ENCODE measurements at places on chromosomes 1 and 21.

DNA sequence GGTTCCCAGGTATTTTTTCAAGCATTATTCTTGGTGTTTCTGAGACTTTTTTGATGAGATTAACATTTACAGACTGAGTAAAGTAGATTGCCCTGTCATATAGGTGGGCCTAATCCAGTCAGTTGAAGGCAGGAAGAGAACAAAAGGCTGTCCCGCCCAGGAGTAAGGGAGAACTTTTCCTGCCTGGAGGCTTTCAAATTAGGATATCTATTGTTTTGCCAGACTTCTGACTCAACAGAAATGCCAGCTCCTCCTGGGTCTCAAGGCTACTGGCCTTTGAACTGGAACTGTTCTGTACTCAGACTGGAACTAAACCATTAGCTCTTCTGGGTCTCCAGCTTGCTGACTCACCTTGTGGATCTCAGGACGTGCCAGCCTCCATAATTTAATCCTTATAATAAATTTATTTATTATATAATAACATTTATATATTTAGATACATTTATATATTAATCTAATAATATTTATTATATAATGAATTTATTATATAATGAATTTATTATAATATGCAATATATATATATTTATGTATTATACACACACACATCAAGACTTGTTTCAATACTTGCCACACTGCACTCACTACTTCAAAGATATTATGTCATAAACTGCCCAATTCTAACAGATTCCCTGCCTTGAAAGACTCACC lies 510.8 kb upstream of the B3GALT2 start:
- DNase-seq: no peak

- no peak for DNase-seq
These were observed 13.6 kb downstream of the RHBG start for GRCh38 chr1:156382561-156382960.

- DNase-seq: no peak
These were observed 386.6 kb upstream of the NFIA start for GRCh38 chr1:60695716-60696171.

DNA sequence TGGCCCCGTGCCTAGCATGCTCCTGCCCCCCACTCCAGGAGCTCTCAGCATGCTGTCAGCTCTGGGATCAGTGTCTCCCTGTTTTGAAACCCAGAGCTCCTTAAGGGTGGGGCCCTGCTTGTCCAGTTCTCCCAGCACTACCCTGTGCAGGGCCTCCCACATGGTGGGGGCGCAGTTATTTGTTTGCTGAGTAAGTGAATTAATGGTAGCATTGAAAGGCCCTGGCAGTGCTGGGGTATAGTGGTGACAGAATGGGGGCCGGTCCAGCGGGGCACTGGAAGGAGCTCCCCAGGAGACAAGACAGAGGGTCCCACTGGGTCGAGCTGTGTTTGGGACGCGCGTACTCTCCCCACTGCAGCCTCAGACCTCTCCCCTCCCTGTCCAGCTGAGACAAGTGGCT lies 99.9 kb downstream of the NPHP4 start:
- no peak for DNase-seq

- no peak for DNase-seq
These were observed 4.7 kb downstream of the MRAP start for GRCh38 chr21:32303385-32303784.

DNA sequence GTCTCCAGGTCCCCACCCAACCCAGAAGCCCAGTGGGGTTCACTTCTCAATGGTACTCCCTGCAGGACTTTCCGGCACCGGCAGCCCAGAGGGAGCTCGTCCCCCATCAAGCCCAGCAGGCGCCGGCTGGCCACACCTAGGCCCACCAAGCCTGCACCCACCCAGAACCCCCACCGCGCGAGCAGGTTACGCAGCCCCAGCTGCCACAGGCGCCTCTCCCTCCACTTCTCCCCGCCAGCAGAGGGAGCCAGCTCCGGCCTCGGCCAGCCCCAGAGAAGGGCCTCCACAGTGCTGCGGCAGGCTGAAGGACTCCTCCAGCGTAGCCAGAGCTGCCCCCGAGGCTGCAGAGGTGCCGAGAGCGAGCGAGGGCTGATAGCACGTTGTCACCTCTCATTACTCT lies 722.3 kb downstream of the PLA2G4A start:
- DNase-seq: no peak

DNA sequence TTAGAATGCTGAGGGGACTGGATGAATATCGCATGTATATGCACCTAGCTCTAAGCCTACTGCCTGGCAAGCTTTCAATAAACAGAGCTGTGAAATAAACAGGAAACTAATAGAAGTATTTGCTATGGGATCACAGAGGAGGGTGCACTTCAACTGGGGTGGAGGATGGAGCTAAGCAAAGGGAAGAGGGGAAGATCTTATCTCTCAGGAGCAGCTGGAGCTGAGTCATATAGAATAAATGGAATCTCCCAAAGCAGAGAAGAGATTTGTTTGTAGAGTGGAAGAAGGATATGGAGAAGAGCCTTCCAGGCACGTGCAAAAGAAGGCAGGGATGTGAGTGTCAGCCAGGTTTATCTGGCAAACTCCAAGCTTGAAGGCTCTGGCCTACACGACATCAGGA lies 17.0 kb upstream of the KCNA10 start:
- no peak for DNase-seq

GRCh38 chr1:218394416-218394815 lies 49.3 kb downstream of the TGFB2 start:
- no peak for DNase-seq

DNA sequence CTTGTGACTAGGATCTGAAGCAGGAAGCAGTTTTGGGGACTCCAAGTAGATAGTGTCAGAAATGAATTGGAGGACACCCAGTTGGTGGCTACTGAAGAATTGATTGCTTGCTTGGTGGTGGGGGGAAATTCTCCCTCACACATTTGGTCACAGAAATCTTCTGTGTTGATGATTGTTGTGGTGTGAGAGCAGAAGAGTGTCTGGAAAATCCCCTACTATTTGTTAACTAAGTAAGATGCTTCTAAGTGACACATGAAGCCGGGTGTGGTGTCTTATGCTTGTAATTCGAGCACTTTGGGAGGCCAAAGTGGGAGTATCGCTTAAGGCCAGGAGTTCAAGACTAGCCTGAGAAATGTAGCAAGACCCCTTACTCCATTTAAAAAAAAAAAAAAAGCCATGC lies 22.5 kb upstream of the IPP start:
- no peak for DNase-seq
